ENCODE measurements at places on chromosomes 12 and 14. TPM values are rescaled to one million over a fixed set of nuclear protein-coding genes. Genes with fewer than 3 reads are reported as not detected.

Gene USP30
- total RNA-seq = 15.6 TPM

Gene OR4E2
- total RNA-seq = not detected

Gene NKX2-1
- not detected for total RNA-seq

Gene SELPLG
- total RNA-seq = 1.1 TPM

DNA sequence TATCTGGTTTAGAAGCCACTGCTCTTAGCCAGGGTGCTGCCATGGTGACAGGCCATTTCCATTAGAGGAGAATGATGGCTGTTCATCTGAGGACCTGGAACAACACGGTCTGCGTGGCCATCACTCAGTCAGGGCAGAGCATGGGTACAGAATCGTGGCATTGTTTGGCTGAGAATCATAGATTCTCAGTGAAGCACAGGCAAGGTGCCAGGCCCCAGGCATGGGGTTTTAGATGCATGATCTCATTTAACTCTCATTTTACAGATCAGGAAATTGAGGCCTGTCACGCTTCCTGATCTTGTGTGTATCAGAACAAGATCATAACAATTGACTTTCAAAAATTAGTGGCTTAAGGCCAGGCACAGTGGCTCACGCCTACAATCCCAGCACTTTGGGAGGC is 26.8 kb upstream of the IRF2BPL start:
- no peaks in the 10 kb centered on the region for H3K27me3 ChIP-seq
- no peak overlapping the region for H3K4me3 ChIP-seq
- H3K27ac ChIP-seq = no peak overlapping the region
- no peak for DNase-seq
- H3K36me3 ChIP-seq = no peaks in the 10 kb centered on the region

Measured in osteoblast (primary cell).